Heart right ventricle (tissue), 16 donors: ENCODE measurements at places on chromosomes 2 and 18.

DNA sequence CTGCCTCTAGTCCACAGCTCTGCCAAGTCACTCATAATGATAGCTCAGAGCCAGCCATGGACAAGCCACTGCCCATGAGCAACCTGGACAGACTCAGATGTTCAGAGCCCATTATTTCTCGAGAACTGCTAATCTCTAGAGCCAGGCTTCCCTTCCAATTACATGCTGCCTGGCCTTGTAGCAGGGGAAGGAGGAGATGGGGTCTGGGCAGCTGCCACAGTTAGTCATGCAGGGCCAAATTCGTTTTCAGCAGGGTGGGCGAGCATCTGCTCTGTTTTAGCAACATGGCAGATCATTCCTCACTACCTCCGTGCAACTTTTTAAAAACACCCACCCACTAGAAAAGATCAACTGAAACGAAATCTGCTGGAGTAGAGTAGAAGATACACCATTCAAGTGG is 141.8 kb downstream of the MYO5B start:
- H3K27me3 ChIP-seq = peaks cover 3% of the 10 kb centered on the region
- no peak overlapping the region for H3K27ac ChIP-seq
- no peak overlapping the region for H3K4me3 ChIP-seq

GRCh38 chr2:127014630-127015029 is 92.3 kb downstream of the BIN1 start:
- H3K27ac ChIP-seq = peak overlapping the region; percentile 31
- DNase-seq = no peak
- H3K36me3 ChIP-seq = no peaks in the 10 kb centered on the region
- H3K4me1 ChIP-seq = no peaks in the 10 kb centered on the region

DNA sequence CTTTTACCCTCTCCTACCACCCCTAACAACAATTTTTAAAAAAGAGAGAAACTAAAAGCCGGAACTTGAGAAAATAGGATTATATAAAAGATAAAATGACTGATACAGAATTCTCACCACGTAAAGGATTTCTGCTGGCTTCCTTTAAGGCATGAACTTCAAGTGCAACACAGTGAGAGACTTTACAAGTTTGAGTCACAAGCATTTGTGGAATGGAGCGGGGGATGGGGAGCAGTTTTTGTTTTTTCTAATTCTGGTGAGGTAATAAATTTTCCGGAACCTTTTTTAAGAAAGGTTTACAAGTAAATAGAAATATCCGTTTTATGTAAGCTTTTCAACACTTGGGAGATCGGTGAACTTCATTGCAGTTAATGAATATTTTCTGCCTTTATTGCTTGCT is 1.8 kb upstream of the CDH2 start:
- peak overlapping the region; percentile 80 for H3K4me3 ChIP-seq
- H3K36me3 ChIP-seq = no peaks in the 10 kb centered on the region
- DNase-seq = no peak
- H3K4me1 ChIP-seq = peaks cover 10% of the 10 kb centered on the region

DNA sequence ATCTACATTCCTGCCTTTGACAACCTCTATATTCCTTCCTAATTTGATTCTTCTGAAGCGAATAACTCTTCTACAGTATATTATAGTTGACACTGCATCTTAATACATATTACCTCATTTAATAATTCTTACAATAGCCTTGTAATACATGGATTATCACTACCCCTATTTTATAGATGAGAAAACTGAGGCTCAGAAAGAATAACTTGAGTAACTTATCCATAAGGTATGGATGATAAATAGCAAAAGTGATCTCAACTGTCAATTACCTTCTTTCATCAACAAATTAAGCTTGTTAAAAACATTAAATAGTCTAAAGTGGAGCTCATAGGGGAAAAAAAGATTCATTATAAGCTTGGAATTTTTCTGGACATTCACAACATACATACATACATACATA is 4.6 kb downstream of the VPS54 start:
- DNase-seq = no peak
- no peaks in the 10 kb centered on the region for H3K27me3 ChIP-seq
- no peaks in the 10 kb centered on the region for H3K36me3 ChIP-seq

DNA sequence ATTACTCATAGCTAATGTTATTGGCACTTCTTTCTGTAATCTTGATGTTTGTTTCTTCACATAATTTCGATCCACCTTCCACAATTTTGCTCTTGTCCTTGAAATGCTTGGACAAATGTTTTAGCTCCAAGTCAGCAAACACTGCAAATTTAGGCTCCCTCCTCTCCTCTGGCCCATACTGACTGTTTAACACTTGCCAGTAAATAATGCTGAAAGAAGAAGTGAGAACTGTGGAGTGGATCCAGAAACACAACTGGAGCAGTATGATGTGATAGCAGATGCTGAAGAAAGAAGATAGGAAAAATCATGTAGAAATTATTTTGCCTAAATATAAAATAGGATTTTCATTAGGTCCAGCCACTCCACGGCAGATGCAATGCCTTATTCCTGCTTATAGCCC is 415.0 kb upstream of the GYPC start:
- H3K4me3 ChIP-seq = no peak overlapping the region
- no peak for DNase-seq
- H3K27me3 ChIP-seq = no peaks in the 10 kb centered on the region
- H3K27ac ChIP-seq = no peak overlapping the region
- H3K4me1 ChIP-seq = peaks cover 2% of the 10 kb centered on the region
- no peaks in the 10 kb centered on the region for H3K36me3 ChIP-seq

DNA sequence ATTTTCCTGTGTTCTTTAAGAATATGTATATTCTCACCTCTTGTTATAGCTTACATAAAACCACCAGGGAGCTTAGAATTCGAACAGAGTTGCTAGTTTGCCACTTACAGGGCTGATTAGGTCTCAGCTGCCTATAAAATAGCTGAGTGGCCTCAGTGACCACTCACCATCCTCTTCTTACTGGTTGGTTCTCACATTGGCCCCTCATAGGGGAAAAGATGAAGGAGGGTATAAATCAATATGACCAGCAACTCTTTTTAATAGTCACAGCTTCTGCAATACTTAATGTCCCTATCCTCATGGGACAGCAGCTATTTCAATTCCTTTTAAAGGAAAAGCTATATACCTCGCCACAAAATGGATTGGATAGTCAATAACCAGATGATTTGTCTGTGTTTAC is 199.4 kb upstream of the CDH20 start:
- H3K4me3 ChIP-seq = no peak overlapping the region
- H3K27ac ChIP-seq = no peak overlapping the region
- no peaks in the 10 kb centered on the region for H3K4me1 ChIP-seq
- DNase-seq = no peak

DNA sequence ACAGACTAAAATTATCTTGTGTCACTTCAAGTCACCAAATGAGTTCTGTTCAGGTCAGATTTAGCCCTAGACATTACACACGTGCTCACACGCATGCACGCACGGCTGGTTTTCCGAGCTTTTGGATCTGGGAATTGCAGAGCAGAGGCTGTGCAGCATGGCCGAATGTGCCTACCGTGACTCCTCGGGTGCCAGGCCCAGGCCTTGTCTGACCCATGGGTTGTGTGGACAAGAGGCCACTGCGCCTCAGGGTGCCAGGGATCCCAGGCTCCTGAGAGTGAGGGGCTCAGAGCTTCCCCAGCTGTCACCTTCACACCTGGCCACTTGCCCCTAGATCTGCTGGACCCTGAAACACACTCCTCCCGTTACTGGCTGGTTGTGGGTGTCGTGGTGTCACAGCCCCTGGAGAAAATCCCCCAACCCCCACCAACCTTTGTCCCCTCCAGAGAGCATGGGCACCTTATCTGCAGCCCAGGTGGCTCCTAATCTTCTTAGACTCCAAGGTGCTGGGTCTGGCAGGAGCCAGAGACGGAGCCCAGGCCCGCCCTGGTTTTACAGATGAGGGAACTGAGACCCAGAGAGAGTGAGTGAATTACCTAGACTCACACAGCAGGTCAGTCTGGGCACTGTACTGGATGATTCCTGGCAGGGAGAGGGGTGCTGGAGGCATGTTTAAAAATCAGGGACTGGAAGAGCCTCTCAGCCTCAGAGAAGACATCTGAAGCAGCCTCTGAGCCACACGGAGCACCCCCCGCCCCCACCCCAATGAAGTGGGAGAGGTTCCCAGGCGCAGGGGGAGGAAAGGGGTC is 56.8 kb downstream of the ATOH8 start:
- no peaks in the 10 kb centered on the region for H3K36me3 ChIP-seq
- H3K27me3 ChIP-seq = no peaks in the 10 kb centered on the region
- DNase-seq = no peak
- no peak overlapping the region for H3K4me3 ChIP-seq
- peaks cover 8% of the 10 kb centered on the region for H3K4me1 ChIP-seq
- H3K27ac ChIP-seq = peak overlapping the region; percentile 57

GRCh38 chr18:38611036-38611964 is 1045.7 kb upstream of the CELF4 start:
- DNase-seq = peak; percentile 6
- peaks cover 5% of the 10 kb centered on the region for H3K4me1 ChIP-seq
- H3K4me3 ChIP-seq = no peak overlapping the region
- H3K36me3 ChIP-seq = no peaks in the 10 kb centered on the region
- no peaks in the 10 kb centered on the region for H3K27me3 ChIP-seq
- no peak overlapping the region for H3K27ac ChIP-seq

DNA sequence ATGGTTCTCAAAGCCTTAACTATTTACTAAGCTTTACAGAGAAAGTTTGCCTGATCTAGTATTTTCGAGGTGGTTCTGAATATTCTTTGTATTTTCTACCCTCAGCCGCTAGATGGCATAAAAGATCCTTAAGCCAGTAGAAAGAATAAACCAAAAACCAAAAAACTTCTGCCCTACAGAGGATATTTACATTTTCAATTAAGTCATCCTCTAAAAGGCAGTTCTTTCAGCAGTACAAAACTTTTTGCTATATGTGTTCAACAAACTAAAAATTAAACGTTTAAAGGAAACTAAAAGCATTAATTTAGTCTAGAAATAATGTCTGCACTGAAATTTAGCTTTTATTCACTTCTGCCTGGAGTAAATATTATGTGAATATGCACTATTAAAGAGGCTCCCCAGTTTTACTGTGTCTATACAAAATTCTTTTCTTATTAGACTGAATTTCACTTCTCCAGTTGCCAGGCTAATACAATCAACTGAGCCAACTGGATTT is 297.5 kb downstream of the PIEZO2 start:
- no peaks in the 10 kb centered on the region for H3K27me3 ChIP-seq
- no peak overlapping the region for H3K4me3 ChIP-seq
- no peaks in the 10 kb centered on the region for H3K36me3 ChIP-seq
- no peak overlapping the region for H3K27ac ChIP-seq
- H3K4me1 ChIP-seq = no peaks in the 10 kb centered on the region

DNA sequence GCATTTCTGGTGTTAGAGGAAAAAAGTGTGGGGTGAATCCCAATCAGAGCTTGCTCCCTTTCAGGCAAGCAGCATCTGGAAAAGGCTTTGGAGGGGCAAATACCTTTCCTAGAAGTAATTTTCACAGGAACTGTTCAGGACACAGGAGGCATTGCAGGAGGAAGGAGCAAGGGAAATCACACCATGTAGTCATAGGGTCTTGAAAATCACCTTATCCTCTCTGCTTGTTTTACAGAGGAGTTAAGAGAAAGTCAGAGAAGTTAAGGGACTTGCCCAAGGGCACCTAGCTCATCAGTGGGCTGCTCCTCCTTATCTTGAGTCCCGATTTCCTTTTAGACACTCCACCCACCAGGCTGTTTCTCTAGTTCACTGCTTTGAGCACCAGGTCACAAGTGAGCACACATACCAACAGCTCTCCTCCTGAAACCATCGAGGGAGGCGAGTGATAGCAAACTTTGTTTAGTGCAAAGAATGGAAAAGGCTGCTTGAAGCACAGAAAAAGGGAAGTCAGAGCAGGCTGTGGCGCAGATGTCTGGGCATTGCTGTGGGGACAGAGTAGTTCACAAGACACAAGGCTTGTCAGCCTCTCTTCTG is 89.2 kb upstream of the CXCR4 start:
- H3K4me3 ChIP-seq = no peak overlapping the region
- H3K27me3 ChIP-seq = peaks cover 3% of the 10 kb centered on the region
- no peak for DNase-seq
- H3K36me3 ChIP-seq = no peaks in the 10 kb centered on the region

GRCh38 chr2:174180165-174180724 is 68.1 kb downstream of the OLA1 start:
- no peaks in the 10 kb centered on the region for H3K27me3 ChIP-seq
- peaks cover 11% of the 10 kb centered on the region for H3K4me1 ChIP-seq
- H3K27ac ChIP-seq = no peak overlapping the region
- no peaks in the 10 kb centered on the region for H3K36me3 ChIP-seq
- no peak overlapping the region for H3K4me3 ChIP-seq

DNA sequence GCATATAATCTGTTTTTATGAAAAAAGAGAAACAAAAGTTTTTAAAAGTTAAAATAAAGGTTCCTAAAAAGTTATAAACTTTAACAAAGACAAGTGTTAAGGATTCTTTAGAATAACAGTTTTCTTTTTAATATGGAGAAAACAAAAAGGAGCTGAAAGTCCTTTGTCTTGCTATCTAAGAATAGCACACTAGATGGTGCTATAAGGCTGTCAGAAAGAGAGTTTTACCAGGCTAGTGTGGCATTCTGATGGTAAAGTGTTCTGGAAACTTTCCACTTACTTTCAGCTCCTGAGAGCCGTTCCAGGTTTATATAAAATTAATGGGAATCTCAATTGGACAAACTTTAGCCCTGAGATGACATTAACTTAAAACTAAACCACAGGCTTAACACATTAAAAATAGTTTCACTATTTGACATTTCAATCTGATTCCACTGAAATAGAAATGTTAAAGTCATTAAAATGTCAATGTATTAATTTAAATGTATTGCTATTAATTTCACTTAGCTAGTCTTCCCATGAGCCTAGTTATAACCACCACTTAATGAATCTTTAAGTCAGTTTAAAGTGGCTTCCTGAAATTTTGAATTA is 3.7 kb downstream of the FBXO48 start:
- no peak overlapping the region for H3K4me3 ChIP-seq
- no peak for DNase-seq
- H3K4me1 ChIP-seq = peaks cover 11% of the 10 kb centered on the region
- no peaks in the 10 kb centered on the region for H3K36me3 ChIP-seq

DNA sequence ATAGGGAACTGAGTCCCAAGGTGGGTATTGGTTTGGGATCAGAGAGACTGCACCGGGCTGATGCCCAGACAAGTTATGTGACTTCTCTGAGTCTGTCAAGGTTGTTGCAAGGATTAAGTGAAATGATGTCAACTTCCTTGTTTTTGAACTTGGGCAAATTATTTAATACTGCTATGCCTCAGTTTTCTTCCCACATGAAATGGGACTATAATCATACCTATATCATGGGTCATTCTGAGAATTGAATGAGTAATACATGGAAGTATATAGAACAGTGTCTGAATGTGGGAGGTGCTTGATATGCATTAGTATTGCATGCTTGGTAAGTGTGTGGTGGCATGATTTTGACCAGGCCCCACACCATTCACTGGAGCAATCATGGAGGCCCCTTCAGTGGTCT is 99.0 kb downstream of the PRKCE start:
- H3K4me3 ChIP-seq = no peak overlapping the region
- no peaks in the 10 kb centered on the region for H3K36me3 ChIP-seq
- no peak for DNase-seq
- no peaks in the 10 kb centered on the region for H3K27me3 ChIP-seq
- peaks cover 10% of the 10 kb centered on the region for H3K4me1 ChIP-seq
- no peak overlapping the region for H3K27ac ChIP-seq

DNA sequence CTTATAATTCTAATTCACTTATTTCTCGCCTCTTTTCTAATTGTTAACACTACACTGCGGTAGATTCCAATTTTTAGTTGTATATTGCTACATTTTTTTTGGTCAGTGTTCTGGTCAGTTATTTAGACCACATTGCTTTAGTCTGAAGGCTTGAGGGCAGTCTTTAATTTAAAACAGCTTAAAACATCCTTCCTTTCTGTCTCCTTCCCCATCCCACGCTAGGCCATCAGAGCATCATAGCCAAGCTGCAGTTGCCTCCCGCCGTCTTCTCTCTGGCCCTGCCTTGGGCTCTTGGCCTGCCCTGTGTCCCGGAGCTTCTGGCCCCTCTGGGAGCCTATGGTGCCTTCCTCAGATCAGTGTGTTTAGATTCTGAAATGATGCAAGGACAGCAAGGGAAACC is 52.6 kb upstream of the GLI2 start:
- H3K4me3 ChIP-seq = no peak overlapping the region
- no peaks in the 10 kb centered on the region for H3K36me3 ChIP-seq
- DNase-seq = no peak
- H3K27me3 ChIP-seq = peaks cover 69% of the 10 kb centered on the region
- H3K27ac ChIP-seq = no peak overlapping the region
